ENCODE measurements at places on chromosomes 11 and 22.

- DNase-seq: no peak
Measured at GRCh38 chr22:25488244-25489020, 76.0 kb upstream of the GRK3 start.

DNA sequence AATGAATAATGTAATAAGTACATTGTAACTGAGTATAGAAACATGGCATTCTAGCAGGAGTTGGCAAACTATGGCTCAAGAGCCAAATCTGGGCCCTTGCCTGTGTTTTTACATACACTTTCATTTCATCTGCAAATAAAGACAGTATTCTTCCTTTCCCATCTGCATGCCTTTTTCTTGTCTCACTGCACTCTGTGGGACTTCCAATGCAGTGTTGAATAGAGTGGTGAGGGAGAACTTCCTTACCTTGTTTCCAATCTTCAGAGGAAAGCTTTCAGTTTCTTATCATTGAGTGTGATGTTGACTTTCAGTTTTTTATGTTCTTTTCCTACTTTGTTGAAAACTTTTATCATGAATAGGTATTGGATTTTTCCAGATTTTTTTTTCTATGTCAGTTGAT, 82.1 kb downstream of the USP47 start:
- DNase-seq: no peak

DNA sequence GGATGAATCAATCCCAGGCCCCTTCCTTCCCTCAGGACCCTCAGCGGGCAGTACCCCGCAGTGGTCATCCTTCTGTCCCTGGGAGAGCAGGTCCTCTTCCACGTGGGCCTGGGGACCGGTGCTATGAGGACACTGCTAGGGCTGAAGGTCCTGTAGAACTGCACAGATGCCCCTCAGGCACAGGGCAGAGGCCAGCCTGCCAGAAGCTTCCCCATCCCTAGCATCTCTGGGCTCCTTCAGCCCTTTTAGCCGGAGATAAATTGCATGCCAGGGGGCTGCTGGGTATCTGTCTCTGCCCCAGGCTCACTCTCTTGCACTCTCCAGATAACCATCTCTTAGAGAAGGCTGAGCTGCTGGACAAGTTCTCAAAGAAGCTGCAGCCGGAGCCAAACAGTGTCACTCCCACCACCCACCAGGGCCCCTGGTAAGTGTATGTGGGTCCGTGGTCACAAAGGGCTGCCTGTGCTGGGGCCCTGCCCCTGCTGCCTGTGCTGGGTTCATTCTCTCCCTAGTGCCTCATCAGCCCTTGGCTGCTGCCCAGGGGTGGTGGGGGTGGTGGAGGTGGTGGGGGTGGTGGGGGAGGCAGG, 2.3 kb downstream of the ATG16L2 start:
- DNase-seq: no peak

DNA sequence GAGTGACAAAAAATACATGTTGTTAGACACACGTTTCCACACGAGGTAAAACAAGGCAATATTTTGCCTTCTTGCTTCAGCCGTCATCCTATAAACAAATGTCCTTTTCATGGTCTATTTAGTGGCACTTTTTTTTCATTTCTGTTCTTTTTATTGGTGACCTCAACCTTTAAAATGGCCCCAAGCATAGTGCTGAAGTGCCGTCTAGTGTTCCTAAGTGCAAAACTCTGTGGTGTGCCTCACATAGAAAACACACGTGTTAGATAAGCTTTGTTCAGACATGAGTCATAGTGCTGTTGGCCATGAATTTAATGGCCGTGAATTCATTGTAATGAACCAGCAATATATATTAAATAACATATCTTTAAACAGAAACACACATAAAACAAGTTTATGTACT, 15.6 kb downstream of the OVCH2 start:
- no peak for DNase-seq

GRCh38 chr11:96393753-96394348, 4.0 kb downstream of the JRKL start:
- no peak for DNase-seq

GRCh38 chr11:81449588-81450156, 1284.0 kb downstream of the FAM181B start:
- no peak for DNase-seq

DNA sequence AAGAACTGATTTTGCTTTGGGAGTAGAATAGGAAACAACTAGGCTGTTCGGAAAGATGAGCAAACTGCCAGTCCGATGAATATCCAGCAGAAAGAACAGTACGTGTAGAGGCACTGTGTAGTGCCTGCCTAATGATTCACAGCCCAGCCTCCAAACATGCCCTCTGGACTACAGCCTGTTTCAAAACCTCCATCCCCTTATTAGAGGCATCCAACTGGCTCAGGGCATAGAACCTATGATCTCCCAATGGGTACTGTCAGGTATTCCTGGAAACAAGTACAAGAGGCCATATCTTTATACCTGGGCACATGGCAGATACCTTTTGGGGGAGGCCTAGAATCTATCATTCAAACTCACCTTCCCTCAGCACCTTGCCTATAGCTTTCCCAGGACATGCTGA, 4.9 kb downstream of the RRP8 start:
- DNase-seq: no peak

DNA sequence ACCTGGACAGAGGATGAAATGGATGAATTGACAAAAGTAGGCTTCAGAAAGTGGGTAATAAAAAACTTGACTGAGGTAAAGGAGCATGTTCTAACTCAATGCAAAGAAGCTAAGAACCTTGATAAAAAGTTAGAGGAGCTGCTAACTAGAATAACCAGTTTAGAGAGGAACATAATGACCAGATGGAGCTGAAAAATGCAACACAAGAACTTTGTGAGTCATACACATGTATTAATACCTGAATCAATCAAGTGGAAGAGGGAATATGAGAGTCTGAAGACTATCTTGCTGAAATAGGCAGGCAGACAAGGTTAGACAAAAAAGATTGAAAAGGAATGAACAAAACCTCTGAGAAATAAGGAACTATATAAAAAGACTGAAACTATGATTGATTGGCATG, 47.9 kb upstream of the SLC22A9 start:
- no peak for DNase-seq

Data from SIG-M5 (cell line).